Fibroblast of villous mesenchyme (primary cell): ENCODE measurements at places on chromosomes 4 and X. TPM values are rescaled to one million over a fixed set of nuclear protein-coding genes. Genes with fewer than 3 reads are reported as not detected.

DNA sequence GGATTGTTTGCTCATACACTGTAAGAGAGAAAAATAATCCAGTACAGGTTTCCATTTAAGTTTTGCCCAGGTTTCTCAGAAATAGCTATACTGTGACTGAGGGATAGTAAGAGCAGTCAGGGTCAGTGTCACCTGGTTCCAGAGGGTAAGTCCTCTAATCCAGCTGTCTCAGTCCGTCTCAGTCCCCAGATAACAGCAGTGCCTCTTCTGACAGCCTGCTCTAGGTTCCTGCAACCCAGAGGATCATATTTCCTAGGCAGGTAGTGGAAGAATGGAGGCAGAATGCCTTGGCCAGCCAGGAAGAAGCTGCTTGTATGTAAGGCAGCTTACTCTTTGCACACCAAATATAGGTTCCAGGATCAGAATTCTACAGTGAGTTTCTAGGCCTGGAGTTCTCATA is 22.6 kb upstream of the GNRHR start:
- no peak for DNase-seq

GRCh38 chrX:53253293-53254020 is 27.9 kb downstream of the IQSEC2 start:
- peak; percentile 12 for DNase-seq

GRCh38 chrX:44157858-44158257 is 184.7 kb upstream of the NDP start:
- no peak for DNase-seq

ELF4 gene
- 16.4 and 21.3 TPM in 2 replicates for total RNA-seq

- DNase-seq, result peak; percentile 90
Observed at GRCh38 chr4:186725469-186726425, 2.1 kb upstream of the FAT1 start.

DNA sequence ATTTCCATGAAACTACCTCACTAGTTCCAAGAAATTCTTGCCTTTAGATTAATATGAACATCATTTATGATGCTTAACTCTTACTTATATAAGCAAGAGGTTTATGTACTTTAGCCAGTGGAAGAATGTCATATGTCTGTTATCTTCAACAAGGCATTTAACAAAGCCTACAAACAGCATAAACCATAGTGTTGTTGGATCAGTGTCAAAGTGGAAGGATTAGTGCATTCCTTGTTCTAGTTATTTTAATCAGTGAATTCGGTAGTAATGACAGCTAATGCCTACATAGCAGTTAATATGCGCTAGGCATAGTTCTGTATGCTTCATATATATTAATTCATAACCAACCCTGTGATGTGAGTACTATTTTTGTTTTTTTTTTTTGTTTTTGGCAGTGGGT is 3.1 kb downstream of the PI4K2B start:
- DNase-seq, result no peak

DNA sequence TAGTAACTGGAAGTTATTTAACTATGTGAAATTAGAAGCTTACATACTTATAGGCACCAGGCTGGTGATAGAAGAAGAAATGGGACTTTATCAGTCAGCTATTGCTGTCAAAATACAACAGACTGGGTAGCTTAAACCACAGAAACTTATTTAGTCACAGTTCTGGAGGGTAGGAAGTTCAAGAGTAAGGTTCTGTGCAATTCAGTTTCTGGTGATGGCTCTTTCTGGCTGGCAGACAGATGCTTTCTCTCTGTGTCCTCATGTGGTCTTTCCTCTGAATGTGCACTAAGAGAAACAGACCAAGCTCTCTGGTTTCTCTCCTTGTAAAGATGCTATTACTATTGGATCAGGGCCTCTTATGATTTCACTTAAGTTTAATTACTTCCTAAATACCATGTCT is 92.1 kb upstream of the ANKRD50 start:
- DNase-seq, result peak; percentile 8

MAGEA2 gene
- total RNA-seq, result not detected in 2 replicates

DNA sequence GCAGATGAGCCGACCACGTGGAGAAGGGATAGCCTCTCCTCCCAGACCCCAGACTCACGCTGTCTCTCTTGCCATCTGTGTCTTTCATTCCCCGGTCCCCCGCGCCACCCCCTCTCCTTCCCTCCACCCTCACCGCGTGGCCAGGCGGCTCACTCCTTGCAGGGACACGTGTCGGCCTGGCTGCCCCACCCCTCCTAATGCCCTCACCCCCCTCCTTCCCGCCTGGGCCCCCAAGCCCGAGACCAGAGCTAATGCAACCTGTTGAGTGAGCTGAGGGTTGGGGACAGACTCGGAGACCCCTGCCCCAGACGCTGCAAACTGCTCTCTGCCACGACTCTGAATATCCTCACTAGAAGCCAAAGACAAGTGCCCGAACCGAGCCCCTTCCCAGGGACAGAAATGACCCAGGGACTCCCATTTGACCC is 1.8 kb downstream of the SLC38A5 start:
- DNase-seq, result no peak
